NCI-H226 (cell line): ENCODE measurements at places on chromosomes 5 and 9.

- peak; percentile 95 for DNase-seq
These were observed 134.0 kb upstream of the MYO10 start for GRCh38 chr5:17069995-17070511.

DNA sequence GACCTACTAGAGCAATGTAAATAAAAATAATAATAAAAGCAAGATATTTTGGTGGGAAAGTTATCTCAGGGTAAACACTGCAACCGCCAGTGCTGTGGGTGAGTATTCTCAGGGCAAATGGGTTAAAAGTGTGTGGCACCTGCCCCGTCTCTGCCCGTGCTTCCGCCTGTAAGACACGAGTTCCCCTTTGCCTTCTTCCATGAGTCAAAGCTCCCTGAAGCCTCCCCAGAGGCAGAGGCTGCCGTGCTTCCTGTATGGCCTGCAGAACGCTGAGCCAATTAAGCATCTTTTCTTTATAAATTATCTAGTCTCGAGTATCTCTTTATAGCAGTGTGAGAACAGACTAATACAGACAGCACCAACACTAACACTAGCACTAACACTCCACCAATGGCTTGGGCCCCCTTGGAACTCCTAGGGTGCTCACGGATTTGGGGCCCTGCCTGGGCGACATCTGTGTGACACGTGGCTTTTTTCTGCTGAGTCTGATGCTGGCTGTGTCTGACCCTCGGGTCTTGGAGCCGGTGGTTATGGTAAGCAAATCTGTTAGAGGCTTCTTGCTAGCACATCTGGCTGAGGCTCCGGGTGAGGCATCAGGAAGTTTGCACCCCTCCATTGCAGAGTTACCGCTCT lies 10.6 kb downstream of the PLEKHG4B start:
- DNase-seq = no peak

- no peak for DNase-seq
These were observed 165.8 kb downstream of the GADD45G start for GRCh38 chr9:89770531-89771174.

GRCh38 chr5:31148959-31149475 lies 44.5 kb upstream of the CDH6 start:
- no peak for DNase-seq

- no peak for DNase-seq
These were observed 10.4 kb downstream of the GMCL2 start for GRCh38 chr5:178176791-178177190.

GRCh38 chr5:95153511-95153910 lies 131.4 kb downstream of the MCTP1 start:
- DNase-seq = no peak

- no peak for DNase-seq
These were observed 500.1 kb upstream of the SGCD start for GRCh38 chr5:155826611-155827507.

DNA sequence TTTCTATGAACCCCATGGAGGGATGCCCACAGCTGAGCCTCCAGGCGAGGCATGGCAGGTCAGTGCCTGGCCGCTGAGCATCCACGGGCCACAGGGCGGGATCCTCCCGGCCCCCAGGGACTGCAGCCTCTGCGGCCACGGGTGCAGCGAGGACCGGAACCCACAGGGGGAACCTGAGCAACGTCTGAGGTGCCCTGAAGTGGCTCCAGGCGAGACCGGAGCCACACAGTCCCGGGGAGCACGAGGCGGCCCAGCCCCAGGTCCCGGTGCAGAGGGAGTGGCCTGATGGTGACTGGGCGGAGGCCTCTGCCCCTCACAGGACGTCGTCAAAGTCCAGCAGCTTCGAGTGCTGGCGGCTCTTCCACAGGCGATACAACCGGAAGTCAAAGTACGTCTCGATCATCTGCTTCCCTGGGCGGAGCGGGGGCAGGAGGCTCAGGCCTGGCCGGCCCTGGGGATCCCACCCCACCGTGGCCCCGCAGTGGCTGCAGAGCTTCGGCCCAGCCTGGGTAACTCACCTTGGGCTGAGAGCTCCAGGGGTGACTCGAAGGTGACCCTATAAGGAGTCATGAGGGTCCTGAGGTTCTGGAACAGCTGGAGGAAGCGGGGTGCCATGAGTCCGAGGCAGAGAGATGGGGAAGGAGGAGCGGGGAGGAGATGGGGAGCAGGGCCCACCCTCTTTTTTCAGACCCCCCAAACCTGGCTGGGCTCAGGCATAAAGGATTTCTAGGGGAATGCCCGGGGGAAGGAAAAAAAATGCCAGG lies 8.1 kb upstream of the ENTPD8 start:
- DNase-seq = no peak
